Fibroblast of pulmonary artery (primary cell): ENCODE measurements at places on chromosomes 4 and X.

GRCh38 chrX:46400530-46401443, 144.4 kb downstream of the ZNF674 start:
- DNase-seq = no peak

DNA sequence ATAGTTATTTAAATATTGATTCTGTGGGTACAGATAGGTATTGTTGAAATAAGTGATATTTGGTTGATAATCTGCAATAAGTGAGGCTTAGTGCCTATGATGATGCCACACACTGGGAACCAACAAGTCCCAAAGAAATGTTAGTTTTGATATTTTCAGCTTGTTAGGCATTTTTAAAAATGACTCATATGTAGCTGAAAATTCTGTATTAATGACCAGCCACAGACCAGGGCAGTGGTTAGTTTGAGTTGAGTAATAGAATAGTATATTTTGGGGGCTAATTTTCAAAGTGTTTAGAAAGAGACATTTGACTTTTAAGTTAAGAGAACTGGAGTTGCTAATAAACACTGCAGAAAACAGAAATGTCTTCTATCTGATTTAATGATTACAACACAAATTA, 9.4 kb downstream of the INTU start:
- DNase-seq = no peak

GRCh38 chr4:3829956-3830773, 64.0 kb downstream of the ADRA2C start:
- no peak for DNase-seq

GRCh38 chr4:183541752-183542040, 36.8 kb downstream of the ING2 start:
- no peak for DNase-seq

DNA sequence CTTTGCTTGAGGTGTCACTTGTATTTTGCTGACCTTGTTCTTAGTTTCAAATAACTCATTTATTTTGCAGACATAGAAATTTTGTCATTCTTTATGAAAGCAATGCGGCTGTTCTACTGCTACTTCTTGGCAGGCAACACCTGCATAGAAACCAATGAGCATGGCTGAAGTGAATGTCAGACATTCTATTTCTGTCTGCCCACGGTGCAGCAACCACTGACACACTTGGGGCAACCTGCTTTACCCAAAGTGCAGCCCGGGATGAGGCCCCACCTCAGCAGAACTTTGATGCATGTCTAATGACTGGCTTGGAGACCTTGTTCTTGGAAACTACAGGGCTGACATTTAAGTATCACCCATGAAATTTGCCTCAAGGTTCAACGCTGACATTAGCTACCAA, 93.6 kb downstream of the RBM47 start:
- DNase-seq = no peak

GRCh38 chrX:25016938-25017598, 1.3 kb upstream of the ARX start:
- no peak for DNase-seq

DNA sequence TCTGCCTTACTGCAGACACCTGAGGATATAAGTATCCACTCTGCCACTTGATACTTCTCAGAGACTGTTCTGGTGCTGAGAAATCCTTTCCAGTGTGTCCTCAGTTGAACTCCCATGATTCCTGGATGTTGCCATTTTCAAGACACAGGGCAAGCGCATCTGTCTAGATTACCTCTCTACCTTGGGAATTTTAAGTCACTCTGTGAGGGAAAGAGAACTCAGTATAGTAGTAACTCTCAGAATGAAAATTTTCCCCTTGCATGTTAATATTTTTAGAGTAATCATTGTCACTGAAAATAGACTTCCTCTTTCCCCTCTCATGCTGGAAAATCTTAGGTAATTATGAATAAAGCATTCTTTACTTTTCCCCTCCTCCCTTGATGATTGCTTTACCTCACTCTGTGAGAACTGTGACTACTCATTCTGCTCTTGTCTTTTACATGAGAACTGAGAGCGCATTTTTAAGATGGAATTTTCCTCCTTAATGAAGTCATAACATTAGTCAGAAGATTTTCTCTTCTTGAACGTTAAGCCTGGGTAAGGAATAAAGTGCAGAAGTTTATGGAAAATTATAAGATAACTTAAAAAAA, 45.0 kb downstream of the TET2 start:
- peak; percentile 53 for DNase-seq

GRCh38 chr4:121156822-121157769, 7.0 kb downstream of the TNIP3 start:
- peak; percentile 42 for DNase-seq

GRCh38 chrX:110178179-110178865, 139.6 kb downstream of the AMMECR1 start:
- DNase-seq = no peak

DNA sequence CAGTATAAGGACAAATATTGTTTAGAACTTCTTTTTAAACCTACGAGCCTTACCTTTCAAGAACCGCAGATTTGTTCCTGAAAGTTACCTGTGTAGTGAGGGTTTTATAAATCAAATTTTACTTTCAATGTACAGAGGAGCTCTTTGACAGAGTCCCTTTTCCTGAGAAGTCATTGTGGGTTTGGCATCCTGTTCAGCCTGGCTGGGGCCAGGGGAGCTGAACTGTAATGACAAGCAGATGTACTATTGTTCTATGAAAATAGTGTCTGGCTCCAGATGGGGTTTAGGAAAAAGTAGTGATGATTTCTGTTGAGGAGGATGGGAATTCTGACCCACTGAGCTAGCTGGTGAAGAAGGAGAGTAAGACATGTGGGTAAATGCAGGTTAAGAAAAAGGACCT, 196.2 kb upstream of the PGRMC2 start:
- peak; percentile 53 for DNase-seq

DNA sequence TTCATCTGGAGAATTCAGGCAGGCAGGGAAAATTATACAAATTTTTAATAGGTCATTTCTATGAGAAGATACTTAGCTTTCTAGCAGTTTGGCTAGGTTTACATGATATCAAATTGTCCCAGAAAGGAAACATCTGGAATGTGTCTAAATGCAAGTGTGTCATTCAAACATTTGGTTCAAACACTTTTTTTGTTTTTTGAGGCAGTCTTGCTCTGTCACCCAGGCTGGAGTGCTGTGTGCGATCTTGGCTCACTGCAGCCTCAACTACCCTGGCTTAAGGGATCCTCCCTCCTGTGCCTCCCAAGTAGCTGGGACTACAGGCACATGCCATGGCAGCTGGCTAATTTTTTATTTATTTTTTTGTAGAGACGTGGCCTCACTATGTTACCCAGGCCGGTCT, 31.6 kb downstream of the SPARCL1 start:
- DNase-seq = no peak

- DNase-seq = no peak
These were observed 69.3 kb upstream of the HS3ST1 start for GRCh38 chr4:11497972-11498371.

DNA sequence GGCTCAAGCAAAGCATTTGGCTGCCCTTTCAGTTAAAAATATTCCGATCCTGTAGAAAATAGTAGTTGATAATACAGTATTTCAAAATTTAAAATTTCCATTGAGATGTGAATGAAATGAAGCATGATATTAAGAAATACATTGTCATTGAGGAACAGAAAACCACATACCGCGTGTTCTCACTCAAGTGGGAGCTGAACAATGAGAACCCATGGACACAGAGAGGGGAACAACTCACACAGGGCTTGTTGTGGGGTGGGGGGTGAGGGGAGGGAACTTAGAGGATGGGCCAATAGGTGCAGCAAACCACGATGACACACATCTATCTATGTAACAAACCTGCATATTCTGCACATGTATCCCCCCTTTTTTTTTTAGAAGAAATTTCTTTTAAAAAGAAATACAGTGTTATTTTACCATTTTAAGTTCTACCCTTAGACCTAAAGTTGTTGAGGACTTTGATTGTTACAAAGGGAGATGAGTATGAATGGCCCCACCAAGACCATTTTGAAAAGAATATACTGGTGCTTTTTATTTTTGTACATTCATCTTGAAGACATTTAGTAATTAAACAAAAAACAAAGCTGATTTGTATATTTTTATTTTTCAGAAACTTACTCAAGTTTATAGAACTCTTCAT, 52.0 kb upstream of the IL13RA1 start:
- DNase-seq = no peak

- no peak for DNase-seq
These were observed 11.5 kb downstream of the NSG1 start for GRCh38 chr4:4398430-4398829.

DNA sequence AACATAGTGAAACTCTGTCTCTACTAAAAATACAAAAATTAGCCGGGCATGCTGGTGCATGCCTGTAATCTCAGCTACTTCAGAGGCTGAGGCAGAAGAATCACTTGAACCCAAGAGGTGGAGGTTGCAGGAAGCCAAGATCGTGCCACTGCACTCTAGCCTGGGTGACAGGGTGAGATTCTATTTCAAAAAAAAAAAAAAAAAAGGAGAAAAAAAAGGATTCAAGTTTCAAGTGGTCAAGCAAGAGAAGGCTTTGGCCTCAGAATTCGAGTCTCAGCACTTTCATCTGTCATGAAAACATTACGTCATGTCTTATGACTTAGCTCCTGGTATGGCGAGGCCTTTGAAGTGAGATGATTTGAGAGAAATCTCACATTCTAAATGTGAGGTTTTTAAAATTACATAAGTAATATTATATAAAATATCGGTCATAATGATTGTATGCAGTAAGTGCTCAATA, 21.2 kb upstream of the DHRSX start:
- DNase-seq = no peak

DNA sequence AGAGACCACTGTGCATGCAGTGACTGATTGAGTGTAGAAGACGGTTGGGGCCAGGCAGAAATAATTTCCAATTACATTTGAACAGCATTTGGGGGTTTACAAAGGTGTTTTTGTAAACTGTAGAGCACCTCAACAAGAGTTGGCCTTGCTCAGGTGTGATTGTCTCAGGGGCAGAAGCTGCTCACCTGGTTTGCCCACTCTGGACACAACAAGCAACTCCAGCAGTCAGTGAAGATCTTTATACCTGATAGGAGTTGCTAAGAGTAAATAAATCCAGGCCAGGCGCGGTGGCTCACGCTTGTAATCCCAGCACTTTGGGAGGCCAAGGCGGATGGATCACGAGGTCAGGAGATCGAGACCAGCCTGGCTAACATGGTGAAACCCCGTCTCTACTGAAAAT, 221.3 kb downstream of the RAB28 start:
- no peak for DNase-seq

- DNase-seq = no peak
These were observed 15.6 kb downstream of the RGN start for GRCh38 chrX:47093860-47094259.

DNA sequence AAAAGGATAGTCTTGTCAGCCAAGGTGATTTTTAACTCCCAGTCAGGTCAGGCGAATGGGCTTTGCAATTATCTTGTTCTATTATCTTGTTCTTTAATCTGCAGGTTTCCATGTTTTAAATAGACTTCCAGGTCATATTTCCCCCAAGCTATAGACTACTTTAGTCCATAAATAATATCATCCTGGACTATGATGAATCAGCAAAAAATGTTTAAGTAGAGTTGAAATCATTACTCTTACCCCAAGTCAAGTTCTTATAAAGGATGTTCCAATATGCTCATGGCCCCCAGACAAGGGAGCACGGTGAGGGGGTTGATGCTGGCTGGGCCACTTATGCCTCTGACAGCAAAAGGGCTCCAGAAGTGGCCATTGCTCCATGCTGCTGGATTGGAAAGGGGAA, 75.1 kb downstream of the SLC2A9 start:
- no peak for DNase-seq

- DNase-seq = peak; percentile 9
These were observed 1.6 kb upstream of the LRAT start for GRCh38 chr4:154741922-154742850.

DNA sequence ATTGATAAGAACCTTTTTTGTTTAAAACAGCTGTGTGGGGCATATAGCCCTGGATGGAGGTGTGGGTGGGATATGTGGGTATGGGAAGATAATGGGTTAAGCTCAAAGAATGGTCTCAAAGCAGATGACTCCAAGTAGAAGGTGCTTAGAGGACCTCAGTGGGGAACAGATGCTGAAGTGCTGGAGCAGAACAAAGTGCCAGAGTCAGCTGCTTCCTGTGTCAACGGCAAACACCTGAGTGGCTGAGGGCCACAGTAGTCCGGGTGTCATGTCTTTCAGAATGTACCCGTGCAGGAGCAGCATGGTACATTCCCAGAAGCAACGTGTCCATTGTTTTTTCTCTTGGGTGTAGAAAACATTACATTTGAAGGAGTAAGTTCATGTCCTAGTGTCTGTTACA, 210.6 kb downstream of the CCNG2 start:
- no peak for DNase-seq

DNA sequence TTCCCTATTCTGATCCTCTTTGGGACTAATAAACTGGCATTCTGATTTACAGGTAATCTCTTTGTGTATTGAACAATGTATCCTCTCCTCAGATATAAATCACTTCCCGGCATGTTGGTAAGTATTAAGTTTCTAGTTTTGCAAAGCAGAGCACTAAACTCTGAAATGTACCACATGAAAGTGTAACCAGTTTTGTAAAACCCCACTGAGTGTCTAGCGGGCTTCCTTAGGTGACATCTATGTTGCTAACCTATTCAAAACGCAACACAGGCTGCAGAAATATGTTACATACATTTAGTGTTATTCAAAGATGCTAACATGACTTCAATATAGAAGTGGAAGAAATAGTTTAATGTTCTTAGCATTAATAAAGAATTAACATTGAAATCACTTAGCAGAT, 25.2 kb downstream of the DNAJB14 start:
- DNase-seq = no peak

DNA sequence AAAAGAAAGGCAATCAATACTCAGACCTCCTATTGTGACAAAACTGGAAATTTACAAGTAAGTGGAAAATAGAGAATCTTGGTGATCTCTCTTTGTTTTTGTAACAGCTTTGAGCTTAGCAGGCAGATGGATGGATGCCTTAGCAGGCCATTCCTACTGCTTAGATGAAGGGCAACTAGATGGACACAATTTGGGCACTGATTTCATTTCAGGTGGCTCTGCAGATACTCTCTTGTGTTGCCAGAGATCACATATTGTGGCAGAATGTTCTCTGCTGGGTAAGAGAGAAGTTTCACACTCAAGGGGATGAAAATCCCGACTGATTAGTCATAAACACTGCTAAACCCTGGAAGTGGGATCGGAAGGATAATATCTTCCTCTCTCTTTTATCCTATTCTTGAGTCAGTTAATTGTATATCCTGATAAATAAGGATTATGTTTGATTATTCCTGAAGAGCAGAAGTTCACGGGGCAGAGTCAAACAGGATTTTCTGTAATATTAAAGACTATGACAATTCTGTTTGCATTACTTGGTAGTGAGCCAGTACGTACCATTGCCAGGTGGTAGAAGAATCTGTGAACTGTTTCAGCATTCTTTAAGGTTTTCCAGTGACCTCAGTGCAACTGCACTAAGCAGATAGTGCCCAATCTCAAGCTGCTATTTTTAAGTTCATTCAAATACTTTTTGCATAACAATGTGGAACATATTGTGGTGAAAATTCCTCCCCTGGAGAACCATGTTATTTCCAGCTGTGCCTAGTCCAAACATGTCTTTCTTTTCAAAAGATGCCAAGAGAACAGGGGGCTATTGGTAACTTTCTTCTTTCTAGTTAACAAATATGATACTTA, 974.3 kb downstream of the FSTL5 start:
- no peak for DNase-seq

GRCh38 chrX:12999422-12999821, 24.5 kb downstream of the TMSB4X start:
- no peak for DNase-seq

- peak; percentile 96 for DNase-seq
These were observed 450.0 kb downstream of the ANKRD50 start for GRCh38 chr4:124262211-124263179.
